ENCODE measurements at places on chromosomes 6 and 20.

- DNase-seq = peak; percentile 56
Observed at GRCh38 chr6:148166339-148166968, 176.2 kb upstream of the SASH1 start.

GRCh38 chr20:57323034-57323433 is 6.6 kb upstream of the SPO11 start:
- DNase-seq = no peak

DNA sequence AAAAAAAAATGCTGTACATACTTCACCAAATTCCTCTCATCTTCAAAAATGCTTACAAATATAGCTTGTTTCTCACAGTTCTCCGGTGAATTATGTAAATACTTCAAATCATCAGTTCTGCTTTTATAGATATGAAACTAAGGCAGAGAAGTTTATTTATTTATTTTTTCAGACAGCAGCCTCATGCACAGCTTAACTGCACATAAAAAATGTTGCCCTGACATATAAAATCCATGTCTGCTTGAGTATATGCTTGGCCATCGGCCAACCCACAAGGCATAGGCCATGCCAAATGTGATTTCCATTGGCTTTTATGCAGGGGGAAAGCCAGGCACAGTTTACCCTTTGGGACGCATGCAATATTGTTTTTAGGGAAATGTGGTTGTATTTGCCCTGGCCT is 57.3 kb upstream of the PHACTR2 start:
- no peak for DNase-seq

DNA sequence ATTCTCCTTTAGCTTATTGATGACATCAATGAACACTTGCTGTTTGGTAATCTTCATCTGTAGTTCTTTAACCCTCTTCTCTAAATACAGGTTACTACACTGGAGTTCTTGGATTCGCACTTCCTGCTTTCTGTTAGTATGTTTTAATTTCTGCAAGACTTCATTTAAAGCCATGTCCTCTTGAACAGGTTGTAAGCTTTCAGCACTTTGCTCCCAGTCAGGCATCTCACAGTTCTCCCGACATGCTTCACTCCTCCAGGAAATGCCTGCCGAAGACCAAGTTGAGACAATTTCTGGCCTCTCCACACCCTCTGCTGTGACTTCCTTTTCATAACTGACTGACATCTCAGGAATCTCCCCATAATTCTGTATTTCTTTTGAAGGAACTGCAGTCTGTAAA is 15.8 kb downstream of the CAGE1 start:
- DNase-seq = peak; percentile 35

- peak; percentile 27 for DNase-seq
Observed at GRCh38 chr6:79672631-79673111, 41.5 kb downstream of the SH3BGRL2 start.

DNA sequence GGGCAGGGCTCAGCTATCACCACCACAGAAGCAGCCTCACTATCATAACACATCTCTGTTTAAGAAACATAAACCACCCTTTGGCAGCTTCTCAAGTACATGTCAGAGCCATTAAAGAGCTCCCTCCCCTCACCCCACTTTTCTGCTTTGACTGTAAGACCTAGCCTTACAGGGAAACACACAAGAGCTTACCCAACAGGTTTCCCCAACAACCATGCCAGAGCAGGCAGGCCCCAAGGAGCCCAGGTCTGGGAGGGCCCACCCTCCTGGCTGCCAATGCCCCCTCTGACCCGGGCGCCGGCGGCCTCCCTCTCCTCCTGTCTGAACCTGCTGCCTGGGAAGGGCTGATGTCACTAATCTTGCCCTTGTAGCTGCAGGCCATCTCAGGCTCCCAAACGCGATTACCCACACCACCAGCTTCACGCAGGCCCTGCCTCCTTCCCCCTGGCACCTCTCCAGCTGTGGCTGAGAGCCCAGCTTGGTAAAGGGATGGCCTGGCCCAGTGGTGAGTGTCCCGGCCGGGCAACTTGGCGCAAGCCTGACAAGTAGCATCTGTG is 402.0 kb downstream of the MAFB start:
- no peak for DNase-seq

DNA sequence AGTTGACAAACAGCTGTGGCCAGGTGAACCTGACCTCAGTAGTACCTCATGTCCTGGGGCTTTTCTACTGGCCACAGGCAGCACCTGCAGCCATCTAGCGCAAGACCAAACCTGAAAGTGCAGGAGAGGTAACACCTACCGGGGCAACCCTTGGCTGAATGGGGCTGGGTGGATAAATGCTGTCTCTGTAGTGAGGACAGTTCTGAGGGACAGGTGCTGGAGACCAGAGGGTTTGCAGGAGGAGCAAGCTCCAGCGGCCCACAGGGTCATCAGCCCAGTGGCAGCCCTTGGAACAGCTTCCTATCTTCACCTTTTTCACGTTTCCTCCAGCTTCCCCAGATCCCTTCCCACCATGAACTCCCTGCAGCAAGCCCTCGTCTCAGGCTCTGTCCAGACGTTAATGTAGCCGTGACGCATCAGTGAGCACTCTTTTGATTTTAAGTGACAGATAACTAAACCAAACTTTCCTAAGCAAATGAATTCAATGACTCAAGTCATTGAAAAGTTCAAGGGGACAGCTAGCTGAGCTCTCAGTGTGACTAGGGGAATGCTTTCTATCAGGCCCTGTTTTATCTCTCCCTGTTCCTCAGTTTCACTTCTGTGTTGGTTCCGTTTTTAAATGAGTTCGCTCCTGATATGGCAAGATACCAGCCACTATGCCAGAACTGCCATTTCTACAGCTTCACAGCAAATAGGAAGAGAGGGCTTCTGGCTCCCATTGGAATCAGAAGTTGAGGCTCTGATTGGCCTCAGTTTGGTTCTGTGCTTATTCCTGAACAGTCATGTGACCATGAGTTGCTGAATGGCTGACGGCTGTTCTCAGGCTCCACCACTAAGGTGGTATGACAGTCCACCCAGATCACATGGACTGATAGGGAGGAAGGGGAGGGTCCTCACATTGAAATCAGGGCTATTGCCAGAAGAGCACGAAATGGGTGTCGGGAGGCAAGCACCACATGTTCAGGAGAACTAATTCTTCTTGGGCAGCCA is 12.1 kb upstream of the PFDN4 start:
- no peak for DNase-seq

GRCh38 chr6:64831680-64832079 is 875.3 kb downstream of the EYS start:
- no peak for DNase-seq

GRCh38 chr20:19121463-19121862 is 91.0 kb upstream of the SLC24A3 start:
- no peak for DNase-seq

DNA sequence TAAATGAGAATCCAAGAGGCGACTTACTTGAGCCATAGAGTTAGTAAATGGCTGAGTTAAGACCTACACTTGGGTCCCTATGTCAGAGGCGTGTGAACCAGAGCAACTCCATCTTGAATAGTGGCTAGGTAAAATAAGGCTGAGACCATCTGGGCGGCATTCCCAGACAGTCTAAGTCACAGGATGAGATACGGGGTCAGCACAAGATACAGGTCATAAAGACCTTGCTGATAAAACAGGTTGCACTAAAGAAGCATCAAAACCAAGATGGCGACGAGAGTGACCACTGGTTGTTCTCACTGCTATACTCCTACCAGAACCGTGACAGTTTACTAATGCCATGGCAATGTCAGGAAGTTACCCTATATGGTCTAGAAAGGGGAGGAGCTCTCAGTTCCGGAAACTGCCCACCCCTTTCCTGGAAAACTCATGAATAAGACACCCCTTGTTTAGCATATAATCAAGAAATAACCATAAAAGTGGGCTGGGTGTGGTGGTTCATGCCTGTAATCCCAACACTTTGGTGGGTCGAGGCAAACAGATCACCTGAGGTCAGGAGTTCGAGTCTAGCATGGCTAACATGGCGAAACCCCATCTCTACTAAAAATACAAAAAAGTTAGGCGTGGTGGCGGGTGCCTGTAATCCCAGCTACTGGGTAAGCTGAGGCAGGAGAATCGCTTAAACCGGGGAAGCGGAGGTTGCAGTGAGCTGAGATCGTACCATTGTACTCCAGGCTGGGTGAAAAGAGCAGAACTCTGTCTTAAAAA is 43.9 kb upstream of the EEF1A1 start:
- DNase-seq = no peak

GRCh38 chr20:33240923-33241322 is 5.1 kb downstream of the BPIFA1 start:
- DNase-seq = no peak

DNA sequence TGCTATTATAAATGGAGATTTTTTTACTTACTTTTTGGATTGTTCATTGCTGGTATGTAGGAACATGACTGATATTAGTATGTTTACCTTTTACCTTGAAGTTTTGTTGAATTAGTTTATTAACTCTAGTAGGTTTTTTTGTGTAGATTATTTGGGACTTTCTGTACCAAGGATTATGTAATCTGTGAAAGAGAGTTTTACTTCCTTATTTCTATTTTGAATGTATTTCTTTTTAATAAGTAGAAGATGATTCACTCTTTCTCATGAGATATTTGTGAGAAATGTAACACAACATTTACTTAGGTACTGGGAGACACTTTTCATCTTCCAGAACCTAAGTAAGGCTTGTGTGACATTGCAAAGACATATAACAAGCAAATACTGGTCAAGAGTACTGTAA is 473.9 kb upstream of the HS3ST5 start:
- DNase-seq = no peak

DNA sequence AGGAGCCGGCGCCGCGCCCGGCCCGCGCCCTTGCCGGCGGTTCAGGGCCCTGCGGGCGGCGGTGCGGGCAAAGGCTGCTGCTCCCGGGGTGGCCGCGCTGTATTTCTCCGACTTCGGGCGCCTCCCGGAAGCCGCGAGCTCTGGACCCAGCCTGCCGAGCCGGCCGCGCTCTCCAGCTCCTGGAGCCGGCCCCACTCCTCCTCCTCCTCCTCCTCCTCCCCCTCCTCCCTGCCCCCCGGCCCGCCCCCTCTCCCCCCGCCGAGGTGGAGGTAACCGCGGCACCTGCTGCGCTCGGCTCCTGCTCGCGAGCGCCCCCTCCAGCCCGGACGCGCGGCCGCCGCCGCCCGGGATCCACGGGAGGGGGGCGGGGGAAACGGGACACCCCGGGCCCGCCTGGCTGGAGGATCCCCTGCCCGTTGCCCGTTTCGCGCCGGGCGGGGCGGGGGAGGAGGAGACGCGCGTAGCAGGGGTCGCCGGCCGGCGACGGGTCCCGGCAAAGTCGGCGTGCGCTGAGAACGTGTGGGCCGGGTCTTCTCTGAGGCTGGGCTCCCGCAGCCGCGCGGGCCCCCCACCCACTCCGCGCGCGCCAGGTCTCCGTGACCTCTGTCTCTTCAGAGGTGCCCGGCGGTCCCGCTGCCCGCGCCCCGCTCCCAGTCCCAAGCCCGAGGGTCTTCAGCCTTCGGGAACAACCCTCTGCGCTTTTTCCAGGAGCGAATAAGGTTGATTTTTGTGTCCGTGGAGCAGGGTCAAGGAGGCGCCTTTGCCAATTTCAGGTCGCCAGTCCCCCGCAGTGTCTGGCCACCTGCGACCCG is at the start of gene SLC22A23:
SLC22A23 (minus strand) TSS at position 153 of the 812 bp plus-strand sequence. CDS start 491 bp downstream, outside the sequence.
- DNase-seq = peak; percentile 82

GRCh38 chr20:1920252-1920651 is 25.0 kb downstream of the SIRPA start:
- peak; percentile 8 for DNase-seq

- no peak for DNase-seq
Observed at GRCh38 chr20:24877652-24878051, 71.4 kb upstream of the CST7 start.

- DNase-seq = no peak
Observed at GRCh38 chr6:131717836-131718542, 7.2 kb upstream of the CTAGE9 start.

DNA sequence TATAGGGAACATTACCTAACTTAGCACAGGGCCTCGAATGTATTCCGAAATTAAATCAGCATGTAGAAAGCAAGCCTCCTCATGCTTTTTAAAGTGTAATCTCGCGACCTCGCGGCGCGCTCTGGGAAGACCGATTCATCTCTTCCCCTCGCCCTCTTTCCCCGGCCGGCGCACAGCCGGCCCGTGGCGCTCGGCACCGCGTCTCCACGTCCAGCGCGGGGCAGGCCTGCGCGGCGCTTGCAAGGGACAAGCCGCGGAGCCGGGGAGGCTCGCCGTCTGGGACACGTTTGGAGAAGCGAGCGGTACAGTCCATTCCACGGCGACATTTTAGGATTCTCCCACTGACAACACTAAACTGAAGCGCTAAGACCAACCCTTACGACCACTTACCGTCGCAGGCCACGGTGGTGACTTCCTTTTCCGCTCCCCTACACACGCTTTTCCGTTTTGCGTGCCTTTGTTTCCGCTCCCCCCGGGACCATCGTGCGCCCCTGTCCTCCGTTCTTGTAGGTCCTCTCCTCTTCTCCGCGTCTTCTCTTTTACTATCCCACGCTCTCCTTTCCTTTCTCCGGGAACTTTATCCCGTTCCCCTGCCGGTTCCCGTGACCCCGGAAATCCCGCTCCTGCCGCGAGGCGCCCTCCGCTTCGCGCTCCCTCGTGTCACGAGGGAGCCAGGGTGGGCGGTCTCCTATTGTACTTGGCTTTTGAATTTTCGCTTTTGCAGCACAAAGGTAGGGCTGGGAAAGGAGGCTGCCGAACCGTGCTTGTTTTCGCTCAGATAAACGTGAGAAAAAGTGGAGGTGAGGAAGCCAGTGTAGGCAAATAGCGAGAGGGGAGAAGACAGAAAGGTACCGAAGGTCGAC is at the start of gene ECHDC1:
ECHDC1 (minus strand) TSS at position 664 of the 863 bp plus-strand sequence. CDS start 12,581 bp downstream, outside the sequence.
- peak; percentile 88 for DNase-seq

- no peak for DNase-seq
Observed at GRCh38 chr20:45813489-45813888, 1.0 kb downstream of the UBE2C start.

Measured in NCI-H1417 (cell line).